AG08396 (cell line): ENCODE measurements at places on chromosomes 5 and 9.

GRCh38 chr5:102314328-102314727, 18.2 kb upstream of the SLCO4C1 start:
- no peak for DNase-seq

DNA sequence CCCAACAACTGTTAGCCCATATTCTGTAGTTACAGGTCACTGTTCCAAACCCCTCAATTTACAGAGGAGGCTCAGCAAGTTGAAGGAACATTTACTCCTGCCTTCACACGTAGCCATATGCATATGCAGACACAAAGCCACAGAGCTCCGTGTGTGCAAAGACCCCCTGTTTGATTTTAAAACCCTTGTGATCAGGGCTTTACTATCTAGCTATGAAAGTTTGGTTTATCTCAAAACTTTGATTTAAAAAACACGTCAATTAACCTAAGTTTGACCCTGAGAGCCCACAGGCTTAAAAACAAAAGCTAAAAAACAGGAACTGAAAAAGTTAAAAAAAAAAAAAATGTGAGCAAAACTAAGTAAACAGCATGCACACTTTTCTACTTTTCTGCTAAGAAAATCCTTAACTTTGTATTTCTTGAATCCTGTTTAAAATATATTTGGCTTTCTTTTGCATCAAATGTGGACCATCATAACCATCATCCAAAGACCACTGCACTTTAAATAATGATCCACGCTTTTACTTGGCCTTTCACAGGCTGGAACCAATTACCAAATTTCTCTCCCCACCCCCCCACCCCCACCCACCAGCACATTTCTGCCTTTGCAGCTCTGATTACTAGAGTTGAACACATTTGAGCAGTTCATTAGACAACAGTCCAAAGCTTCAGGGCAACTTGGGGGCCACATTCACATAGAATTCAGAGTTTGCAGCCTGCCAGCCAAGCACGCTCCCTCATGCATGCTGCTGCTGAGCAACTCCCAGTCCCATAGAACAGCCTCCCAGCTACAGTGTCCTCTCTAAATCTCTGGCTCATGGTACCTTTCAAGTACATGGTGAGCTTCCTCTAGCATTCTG, 128.8 kb upstream of the MAP3K1 start:
- no peak for DNase-seq

GRCh38 chr5:57715296-57715695, 232.7 kb upstream of the ACTBL2 start:
- DNase-seq, result no peak

DNA sequence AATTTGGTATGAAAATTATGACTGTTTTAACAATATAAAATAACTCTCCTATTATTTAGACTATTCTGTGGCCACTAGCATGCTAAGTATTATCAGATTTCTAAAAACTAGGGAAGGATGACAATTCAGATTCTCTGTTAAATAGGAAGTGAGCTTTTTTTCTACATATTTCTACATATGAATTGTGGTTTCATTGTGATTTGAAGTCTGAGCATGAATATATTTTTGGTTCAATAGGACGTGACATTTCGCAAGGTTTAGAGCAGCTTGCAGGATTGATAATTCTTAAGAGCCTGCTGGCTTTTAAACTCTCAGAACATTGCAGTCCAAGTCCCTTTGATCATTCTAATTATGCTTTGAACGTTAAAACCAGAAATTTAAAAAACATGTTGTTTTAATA, 82.9 kb downstream of the ADGRV1 start:
- DNase-seq, result no peak

DNA sequence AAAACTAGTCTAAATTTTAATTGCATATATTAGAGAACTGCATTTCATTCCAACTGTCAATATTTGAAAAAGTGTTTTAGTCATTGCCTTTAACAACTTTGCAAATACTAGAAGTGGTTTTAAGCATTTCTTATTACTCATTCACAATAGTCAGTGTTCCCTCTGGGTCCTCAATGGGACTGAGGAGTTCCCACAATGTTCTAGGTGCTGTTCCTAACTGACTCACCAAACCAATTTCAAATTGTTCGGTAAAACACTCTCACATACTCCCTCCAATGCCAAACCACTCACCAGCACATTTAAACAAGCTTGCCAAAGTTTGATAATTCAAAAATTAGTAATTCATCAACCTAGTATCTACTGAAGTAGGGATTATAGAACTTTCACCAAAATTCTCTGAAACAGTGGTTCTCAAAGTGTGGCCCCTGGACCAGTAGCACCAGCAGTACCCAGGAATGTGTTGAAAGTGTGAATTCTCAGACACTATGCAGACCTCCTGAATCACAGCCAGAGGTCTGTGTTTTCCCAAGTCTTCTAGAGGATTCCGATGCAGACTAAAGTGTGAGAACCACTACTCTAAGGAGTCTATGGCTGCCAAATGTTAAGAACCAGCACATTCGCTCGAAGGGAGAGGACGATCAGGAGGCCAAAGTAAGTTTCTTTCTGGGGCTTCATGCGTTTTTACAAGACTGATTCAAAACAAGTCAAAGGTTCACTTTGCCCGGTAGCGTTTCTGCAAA, 72.8 kb downstream of the APBA1 start:
- DNase-seq, result no peak

DNA sequence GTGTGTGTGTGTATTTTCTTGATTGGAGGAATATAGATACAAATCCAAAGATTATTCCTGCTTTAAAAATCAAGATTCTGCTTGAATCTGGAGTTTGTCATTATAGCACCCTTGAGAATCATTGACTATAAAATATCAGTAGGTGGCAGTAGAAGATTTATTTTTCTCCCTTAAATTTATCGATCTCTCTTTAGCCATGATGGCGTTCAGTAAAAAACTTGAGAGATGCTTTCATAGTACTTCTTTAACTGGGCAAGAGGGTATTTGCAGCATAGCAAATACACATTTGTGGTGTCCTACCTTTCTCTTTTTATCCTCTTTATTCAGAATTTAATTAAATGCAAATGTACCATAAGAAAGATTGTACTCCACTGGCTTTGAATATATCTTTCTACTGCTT, 307.7 kb downstream of the ADGRV1 start:
- peak; percentile 39 for DNase-seq

- no peak for DNase-seq
Observed at GRCh38 chr5:155150012-155150411, 136.5 kb downstream of the KIF4B start.

DNA sequence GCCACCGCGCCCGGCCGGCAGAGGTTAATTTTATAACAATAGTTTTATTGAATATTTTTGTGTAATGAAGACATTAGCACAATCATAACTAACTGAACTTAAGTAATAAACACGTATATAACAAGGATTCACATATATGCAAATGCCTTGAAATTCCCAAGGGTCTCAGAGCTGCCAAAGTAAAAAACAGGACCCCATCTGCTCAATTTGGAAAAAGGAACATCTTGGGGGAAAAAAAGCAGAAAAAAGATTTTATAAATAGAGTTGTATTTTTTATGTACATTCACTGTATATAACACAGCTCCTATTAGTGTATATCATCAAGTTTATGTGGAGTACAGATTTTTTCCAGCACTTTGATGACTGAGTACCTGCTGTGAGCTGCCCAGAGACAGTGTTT, 366.7 kb downstream of the BRINP1 start:
- no peak for DNase-seq

- no peak for DNase-seq
Observed at GRCh38 chr5:126370796-126371718, 52.2 kb upstream of the GRAMD2B start.

DNA sequence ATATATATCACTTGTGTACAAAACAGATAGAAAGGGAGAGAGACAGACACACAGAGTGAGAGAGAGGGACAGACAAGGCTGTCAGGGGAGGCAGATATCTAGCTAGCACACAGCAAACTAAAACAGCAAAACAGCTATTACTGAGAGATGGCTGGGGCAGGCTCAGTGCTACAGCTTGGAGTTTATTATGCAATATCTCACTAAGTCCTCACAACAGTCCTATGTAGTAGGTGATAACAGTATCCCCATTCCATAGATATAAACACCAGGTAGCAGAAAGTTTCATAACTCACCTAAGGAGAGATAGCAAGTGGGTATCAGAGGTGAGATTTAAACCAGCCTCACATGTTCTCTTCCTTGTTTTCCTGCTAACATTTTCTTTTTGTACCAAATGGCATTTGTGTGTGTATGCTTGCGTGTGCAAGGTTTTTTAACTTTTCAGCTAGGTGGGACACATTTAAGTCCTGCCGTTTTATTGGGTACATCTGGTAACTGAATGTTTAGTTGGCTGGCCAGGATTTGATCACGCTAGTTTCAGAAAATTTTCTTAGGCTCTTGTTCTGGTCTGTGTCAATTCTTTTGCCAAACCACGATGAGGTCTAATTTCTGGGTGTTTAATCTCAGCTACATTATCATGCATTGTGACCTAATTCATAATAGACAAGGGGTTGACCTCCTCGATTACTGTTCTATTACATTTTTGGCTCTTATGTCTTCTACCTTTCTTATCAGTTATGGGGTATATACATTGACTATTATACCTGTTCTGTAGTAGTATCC, 105.1 kb downstream of the LMNB1 start:
- DNase-seq, result no peak

- DNase-seq, result no peak
Observed at GRCh38 chr5:56148453-56148971, 84.6 kb downstream of the ANKRD55 start.
